Frontal cortex (tissue), 4 donors: ENCODE measurements at places on chromosomes 12 and 14.

- no peak for DNase-seq
Observed at GRCh38 chr14:91817566-91818325, 49.6 kb downstream of the TC2N start.

GRCh38 chr12:53816360-53817020 is 64.7 kb upstream of the CISTR start:
- no peak for DNase-seq

DNA sequence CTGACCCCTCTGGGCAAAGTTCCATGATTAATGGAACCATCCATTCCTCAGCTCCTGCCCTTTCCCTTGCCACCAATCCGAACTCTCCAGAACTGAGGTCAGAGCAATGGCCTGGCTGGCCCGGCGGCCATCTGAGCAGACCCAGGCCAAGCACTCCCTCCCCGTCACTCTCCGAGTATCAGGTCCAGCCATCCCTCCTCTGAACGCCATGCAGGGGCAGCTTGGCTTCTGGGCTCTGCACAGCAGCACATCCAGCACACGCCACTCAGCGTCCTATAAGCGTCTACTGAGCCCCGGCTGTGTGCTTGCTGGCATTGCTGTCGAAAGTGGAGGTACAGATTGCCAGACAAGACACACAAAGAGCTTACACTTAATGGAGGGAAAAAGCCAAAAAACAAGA is 34.3 kb upstream of the VWF start:
- DNase-seq: no peak

DNA sequence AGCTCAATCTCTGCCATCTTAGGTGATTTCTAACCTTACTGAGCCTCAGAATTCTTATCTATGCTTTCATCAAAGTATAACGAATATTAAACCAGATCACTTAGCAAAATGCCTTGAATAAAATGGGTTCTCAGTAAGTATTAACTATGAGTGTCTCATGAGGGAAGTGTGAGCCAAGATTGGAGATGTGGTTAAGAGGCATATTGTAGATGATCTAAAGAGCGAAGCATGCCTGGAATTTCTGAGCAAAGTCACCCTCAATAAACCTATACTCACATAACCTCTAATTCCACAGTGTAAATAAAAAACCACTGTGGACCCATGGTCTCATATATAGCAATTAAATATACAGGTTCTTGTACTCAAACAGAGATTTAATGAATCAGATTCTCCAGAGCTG is 193.1 kb upstream of the FSCB start:
- no peak for DNase-seq

GRCh38 chr14:22973217-22974032 is 8.9 kb downstream of the AJUBA start:
- no peak for DNase-seq

DNA sequence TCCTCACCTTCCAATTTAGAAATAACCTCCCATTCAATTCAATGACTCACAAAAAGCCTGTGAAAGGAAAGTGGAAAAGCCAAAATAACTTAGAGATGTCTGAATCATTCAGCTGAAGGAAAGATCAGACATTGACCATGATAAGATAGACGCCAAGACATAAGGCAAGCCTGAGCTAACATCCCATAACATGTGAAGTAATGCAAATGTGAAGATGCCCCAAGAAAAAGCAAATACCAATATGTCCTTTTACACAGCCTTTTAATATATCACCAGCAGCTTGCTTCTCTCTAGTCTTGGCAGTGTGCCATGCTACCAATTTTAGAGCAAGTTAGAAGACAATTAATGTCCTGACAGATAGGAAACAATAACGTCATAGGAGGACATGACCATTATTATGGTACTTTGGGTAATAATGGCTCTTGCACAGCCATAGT is 2.4 kb upstream of the NUMB start:
- DNase-seq: no peak

- DNase-seq: no peak
Observed at GRCh38 chr12:4979737-4980136, 63.9 kb upstream of the KCNA5 start.

GRCh38 chr12:110677982-110678381 is 10.9 kb downstream of the HVCN1 start:
- no peak for DNase-seq

GRCh38 chr12:129984106-129984505 is 80.3 kb upstream of the TMEM132D start:
- DNase-seq: no peak

- DNase-seq: no peak
Observed at GRCh38 chr12:119730381-119730780, 62.4 kb downstream of the PRKAB1 start.

GRCh38 chr14:23373041-23373440 is 432 bp downstream of the IL25 start:
- DNase-seq: no peak

DNA sequence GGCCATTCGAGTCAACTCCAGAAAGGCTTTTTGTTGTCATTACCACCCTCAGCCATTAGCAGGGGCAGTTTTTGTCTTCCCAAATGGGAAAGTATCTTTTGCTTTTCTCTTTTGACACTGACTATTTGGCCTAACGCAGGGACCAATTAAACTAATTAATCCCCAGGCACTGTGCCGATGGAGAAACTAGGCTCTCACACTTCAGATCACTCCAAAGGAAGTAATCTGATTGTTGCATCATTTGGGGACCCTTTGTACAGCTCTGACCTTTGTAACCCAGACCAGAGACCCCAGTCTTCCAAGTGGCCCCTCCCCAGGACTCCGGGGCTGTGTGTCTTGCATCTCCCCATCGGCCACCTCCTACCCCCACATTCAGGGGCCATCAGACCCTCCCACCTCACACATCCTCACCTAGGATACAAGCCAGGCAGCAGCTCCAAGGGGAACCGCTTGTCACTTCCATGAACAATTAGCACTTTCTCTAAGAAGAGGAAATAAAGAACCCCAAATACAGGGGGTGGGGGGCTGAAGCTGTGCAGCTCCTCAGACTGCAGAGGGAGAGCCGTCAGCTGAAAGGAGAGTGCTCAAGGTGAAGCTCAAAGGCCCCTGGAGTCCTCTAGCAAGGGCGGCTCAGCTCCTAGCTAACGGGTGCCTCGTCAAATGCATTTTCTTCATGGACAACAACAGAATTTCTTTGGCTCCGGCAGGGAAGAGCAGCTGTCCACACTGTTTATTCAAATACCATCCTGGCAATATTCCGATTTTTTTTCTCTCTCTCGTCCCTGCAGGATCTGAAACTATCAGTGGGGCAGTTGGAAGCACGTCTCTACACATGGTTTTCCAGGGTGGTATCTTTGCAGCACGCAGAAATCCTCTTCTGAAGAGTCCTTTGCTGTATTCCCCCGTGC is 64.3 kb upstream of the DIO3 start:
- DNase-seq: no peak

DNA sequence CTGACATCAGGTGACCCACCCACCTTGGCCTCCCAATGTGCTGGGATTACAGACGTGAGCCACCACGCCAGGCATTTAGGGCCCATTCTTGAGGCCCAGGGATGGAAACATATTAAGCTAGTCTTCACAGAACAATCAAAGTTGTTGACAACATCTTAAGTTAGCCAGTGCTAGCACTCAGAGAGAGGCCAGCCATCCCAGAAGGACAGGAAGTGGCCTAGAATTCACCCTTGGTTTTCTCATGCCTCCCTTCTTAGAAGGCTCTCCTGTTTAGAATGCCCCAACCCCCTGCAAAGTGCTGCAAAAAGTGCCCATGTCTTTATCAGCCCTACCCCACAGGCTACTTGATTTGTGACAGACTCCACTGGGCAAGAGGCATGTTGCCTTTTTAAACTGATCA is 12.1 kb upstream of the OR6J1 start:
- DNase-seq: no peak

GRCh38 chr12:62907078-62907477 is 27.9 kb downstream of the PPM1H start:
- no peak for DNase-seq

- DNase-seq: no peak
Observed at GRCh38 chr12:80849337-80849736, 88.4 kb downstream of the LIN7A start.

GRCh38 chr14:77682158-77682553 is 25.7 kb downstream of the ALKBH1 start:
- DNase-seq: no peak
